Fibroblast of lung (primary cell): ENCODE measurements at places on chromosomes 7 and 10. TPM values are rescaled to one million over a fixed set of nuclear protein-coding genes. Genes with fewer than 3 reads are reported as not detected.

SFTPA1 gene
- total RNA-seq = not detected in 2 replicates

ZDHHC6 gene
- 28.0 and 29.9 TPM in 2 replicates for total RNA-seq

TFR2 gene
- total RNA-seq = under 0.01 TPM in 1 of 2 replicates, not detected in the other

PODXL gene
- 0.17 and 0.26 TPM in 2 replicates for total RNA-seq

CALHM3 gene
- total RNA-seq = not detected in 2 replicates

INTS1 gene
- total RNA-seq = 22.9 and 35.5 TPM in 2 replicates

CDC14C gene
- total RNA-seq = under 0.01 and 0.17 TPM in 2 replicates

SPACDR gene
- total RNA-seq = under 0.01 and 0.50 TPM in 2 replicates

LIPF gene
- not detected in 2 replicates for total RNA-seq

HMX3 gene
- total RNA-seq = not detected in 2 replicates

PALD1 gene
- total RNA-seq = 0.26 and 0.33 TPM in 2 replicates

PIP gene
- total RNA-seq = not detected in 2 replicates

ZYX gene
- total RNA-seq = 16.9 and 33.5 TPM in 2 replicates

TDRD1 gene
- total RNA-seq = 0.26 TPM in 1 of 2 replicates, not detected in the other

C10orf71 gene
- total RNA-seq = not detected in 2 replicates

IQUB gene
- total RNA-seq = 0.77 and 0.83 TPM in 2 replicates

H2BK1 gene
- not detected in 2 replicates for total RNA-seq

CTTNBP2 gene
- 4.4 and 8.3 TPM in 2 replicates for total RNA-seq

CYP3A4 gene
- total RNA-seq = 0.17 TPM in 1 of 2 replicates, not detected in the other

VPS37D gene
- total RNA-seq = 6.2 and 6.8 TPM in 2 replicates

PDZD8 gene
- total RNA-seq = 13.9 and 15.4 TPM in 2 replicates

CCT6A gene
- 158 and 168 TPM in 2 replicates for total RNA-seq

IGFBP3 gene
- 8.9 and 158 TPM in 2 replicates for total RNA-seq

SEMA3E gene
- total RNA-seq = 1.5 and 2.0 TPM in 2 replicates

CASP7 gene
- 23.1 and 28.9 TPM in 2 replicates for total RNA-seq

DIP2C gene
- total RNA-seq = 12.6 and 18.3 TPM in 2 replicates

MNX1 gene
- not detected in 2 replicates for total RNA-seq

GLI3 gene
- 6.2 and 6.4 TPM in 2 replicates for total RNA-seq

MEOX2 gene
- total RNA-seq = 0.50 and 1.5 TPM in 2 replicates

SLC18A2 gene
- total RNA-seq = under 0.01 TPM in 1 of 2 replicates, not detected in the other

SLF2 gene
- 32.5 and 34.9 TPM in 2 replicates for total RNA-seq

MARCHF5 gene
- total RNA-seq = 13.4 and 17.3 TPM in 2 replicates

GNGT1 gene
- not detected in 2 replicates for total RNA-seq

OPN1SW gene
- total RNA-seq = not detected in 2 replicates

NEBL gene
- 0.33 and 1.3 TPM in 2 replicates for total RNA-seq

CH25H gene
- 8.2 and 17.7 TPM in 2 replicates for total RNA-seq

DLX6 gene
- under 0.01 TPM in 1 of 2 replicates, not detected in the other for total RNA-seq

ABLIM1 gene
- 4.9 and 5.3 TPM in 2 replicates for total RNA-seq

HHEX gene
- 3.1 and 3.5 TPM in 2 replicates for total RNA-seq

GIMAP4 gene
- total RNA-seq = not detected in 2 replicates

PDGFA gene
- 10.8 and 13.5 TPM in 2 replicates for total RNA-seq

ANKRD1 gene
- under 0.01 TPM in 1 of 2 replicates, not detected in the other for total RNA-seq
